ENCODE measurements at places on chromosomes 4 and X.

DNA sequence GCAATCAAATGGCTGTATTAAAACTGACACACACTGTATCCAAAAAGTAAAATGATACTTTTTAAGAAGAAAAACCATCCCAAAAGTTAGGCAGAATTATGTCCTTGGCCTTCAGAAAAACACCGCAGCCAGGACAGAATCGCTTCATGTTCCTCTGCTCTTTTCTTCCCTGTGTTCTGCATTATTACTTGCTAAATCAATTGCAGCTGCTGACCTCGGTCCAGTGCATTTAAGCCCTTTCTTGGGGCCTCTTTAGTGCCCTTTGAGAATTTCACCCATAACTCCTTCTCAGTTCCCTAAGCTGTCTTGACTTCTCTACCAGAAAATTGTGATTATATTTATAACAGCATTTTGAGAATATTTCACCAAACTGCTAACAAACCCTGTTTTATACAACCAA is 696.9 kb downstream of the PCDH7 start:
- no peak for DNase-seq

- no peak for DNase-seq
These were observed 362.1 kb downstream of the UNC5C start for GRCh38 chr4:95186666-95187065.

DNA sequence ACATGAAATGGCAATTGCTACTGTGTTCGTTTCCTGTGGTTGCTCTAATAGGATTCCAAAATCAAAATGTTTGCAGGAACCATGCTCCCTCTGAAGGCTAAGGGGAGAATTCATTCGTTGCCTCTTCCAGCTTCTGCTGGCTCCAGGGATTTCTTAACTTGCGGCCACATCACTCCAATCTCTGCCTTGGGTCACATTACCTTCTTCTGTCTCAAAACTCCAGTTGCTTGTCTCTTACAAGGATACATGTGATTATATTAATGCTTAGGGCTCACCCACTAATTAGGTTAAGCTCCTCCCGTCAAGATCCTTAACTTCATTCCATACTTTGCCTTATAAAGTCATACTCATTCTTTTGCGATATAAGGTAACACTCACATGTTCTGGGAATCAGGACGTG is 208.4 kb downstream of the RBM46 start:
- DNase-seq, result no peak

DNA sequence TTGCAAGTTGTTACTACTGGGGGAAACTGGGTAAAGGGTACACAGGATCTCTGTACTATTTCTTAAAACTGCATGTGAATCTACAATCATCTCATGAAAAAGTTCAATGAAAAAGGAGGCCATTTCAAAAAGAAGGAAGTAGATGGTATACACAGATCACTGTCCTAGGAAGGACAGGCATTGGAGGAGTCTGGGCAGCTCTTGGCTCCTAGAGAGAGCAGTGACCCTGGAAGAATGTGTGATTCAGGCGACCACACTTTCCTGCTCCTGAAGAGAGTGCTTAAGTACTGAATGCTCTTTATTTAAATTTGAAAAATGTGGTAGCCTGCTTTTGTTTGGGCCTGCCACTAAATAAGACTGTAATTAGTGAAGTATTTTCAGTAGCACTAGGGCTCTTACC is 318.1 kb upstream of the CASK start:
- no peak for DNase-seq

DNA sequence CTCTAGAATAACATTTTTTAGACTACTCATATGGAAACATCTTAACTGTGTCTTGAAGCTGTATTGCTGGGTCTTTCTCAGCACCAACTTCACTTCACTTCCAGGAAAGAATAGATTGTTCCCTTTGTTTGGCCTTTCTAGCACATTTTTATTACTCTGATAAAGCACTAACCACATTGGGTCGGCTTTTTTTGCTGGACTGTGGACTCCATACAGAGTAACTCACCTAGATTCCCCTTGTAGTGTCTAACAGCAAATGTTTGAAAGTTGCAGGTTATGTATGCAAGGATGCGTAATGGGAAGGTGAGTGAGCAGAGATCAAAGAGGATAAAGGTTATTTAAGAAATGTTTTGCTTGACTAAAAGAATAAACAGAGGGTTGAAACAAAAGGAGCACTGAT is 101.2 kb downstream of the MMRN1 start:
- no peak for DNase-seq

GRCh38 chrX:112851806-112852205 is 11.2 kb upstream of the AMOT start:
- no peak for DNase-seq

GRCh38 chr4:168587411-168588125 is 90.7 kb downstream of the PALLD start:
- DNase-seq, result no peak

- DNase-seq, result no peak
These were observed 135.6 kb downstream of the TMEM164 start for GRCh38 chrX:110138557-110138956.

DNA sequence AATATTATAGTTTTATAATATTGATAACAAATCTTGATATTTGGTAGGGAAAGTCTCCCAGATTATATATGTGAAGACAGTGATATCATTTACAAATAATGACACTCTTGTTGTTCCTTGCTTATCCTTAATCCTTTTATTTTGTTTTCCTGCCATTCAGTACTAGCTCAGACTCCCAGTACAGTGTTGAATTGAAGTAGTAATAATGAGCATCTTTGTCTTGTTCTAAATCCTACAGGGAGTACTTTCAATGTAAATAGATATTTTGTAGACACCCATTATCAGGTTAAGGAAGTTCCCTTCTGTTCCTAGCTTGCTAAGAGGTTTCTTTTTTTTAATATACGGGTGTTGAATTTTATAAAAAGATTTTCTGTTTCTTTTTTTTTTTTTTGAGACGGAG is 33.0 kb downstream of the WWC2 start:
- no peak for DNase-seq

- DNase-seq, result no peak
These were observed 259.1 kb upstream of the CPEB2 start for GRCh38 chr4:14743172-14743571.

- DNase-seq, result no peak
These were observed 61.3 kb downstream of the SPATA18 start for GRCh38 chr4:52112411-52112810.

DNA sequence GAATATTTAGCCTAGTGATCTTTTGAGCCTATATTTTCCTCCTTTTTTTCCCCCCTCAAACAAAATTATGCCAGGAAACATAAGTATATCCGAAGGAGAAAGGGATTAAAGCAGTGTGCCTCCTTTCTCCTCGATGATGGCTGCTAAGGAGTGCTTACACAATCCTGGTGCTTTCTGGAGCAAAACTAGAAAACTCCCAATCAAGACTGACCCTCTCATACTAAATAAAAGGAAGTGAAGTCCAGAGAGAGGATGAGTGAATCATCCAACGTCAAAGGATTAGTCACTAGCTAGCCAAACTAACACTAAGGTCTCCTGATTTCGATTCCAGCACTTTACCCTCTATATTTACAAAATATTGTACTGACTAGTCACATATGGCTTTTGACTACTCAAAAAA is 146.8 kb downstream of the PPP3CA start:
- DNase-seq, result no peak

DNA sequence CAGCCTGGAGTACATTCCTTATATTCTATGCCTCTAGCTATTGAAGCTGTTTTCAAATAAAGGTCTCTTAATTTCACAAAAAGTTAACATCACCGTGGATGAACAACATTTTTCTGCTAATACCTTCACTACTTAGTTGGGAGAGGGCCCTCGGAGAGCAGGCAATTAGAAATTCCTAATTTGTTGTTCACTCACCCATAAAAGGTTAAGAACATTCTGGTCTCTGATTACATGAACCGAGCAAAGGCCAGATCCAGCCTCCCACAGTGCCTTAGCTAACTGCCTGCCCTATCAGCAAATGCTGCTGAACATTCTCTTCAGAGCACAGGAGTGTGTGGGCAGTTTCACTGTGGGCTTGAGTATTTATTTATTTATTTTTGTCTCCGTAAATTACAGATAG is 36.0 kb upstream of the TTC29 start:
- DNase-seq, result peak; percentile 31

- no peak for DNase-seq
These were observed 212.8 kb upstream of the PACRGL start for GRCh38 chr4:20487446-20487845.

- no peak for DNase-seq
These were observed 66.6 kb downstream of the METTL14 start for GRCh38 chr4:118751629-118752323.

DNA sequence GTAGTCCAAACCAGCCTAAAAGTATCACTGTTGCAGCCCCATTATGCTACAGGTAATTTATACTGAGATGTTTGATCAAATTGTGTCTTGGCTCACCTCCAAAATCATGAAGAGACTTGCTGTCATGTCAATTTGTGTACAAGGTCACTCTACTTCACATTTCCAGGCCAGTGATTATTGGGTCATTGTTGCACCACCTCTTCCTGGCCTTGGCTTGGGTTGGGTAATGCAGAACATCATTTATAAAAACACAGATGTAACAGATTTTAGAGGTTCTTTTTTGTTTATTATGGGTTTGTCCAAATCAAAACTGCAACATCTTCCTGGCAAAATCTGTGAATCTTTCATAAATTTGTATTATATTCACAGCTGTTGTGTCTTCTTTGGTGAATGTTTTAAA is 459.5 kb downstream of the ANKRD50 start:
- DNase-seq, result no peak

DNA sequence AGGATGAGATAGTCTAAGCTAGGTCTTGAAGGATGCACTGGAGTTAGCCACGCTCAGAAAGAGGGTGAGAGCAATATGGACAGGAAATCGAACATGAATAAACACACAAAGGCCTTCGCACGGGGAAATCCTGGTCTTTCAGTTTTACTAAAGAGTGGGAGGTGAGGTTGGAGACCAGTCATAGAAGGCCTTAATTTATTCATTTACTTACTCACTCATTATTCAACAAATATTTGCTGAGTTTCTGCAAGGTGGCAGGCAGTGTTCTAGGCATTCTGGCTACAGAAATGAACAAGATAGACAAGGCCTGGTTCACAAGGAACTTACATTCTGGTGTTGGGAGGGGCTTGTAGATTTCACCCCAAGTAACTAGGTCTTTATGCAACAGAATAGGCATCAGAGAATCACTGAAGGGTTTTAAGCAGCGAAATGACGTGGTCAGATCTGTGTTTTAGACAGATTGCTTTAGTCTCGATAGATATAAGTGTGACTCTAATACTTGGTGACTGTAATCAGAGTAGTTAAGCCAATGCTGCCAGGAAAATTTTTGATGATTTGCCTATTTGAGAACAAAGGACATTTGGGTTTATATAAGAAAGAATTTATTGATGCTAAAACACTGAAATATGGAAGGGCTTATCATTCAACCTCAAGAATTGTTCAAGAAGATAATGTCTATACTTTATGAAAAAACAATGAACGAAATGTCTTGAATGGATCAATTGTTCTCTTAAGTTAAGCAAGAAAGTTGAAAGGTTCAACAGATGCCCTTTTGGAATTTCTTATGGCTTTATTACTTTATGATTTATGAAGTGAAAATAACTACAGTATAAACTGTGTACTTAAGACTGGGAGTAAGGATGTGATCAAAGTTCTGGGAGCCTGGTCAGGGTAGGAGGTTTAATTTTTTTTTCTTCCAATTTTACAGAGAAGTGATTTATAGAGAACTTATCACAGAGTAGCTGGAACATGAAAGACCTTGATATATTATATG is 184.4 kb upstream of the CASK start:
- no peak for DNase-seq

DNA sequence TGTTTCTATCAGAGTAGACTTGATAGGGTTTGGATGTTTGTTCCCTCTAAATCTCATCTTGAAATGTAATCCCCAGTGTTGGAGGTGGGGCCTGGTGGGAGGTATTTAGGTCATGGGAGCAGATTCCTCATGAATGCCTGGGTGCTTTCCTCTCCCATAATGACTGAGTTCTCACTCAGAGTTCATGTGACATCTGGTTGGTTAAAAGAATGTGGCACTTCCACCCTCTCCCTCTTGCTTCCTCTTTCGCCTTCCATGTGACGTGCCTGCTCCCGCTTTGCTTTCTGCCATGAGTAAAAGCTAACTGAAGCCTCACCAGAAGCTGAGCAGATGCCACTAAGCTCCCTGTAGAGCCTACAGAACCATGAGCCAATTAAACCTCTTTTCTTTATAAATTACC is 47.3 kb upstream of the SRPX start:
- DNase-seq, result no peak

DNA sequence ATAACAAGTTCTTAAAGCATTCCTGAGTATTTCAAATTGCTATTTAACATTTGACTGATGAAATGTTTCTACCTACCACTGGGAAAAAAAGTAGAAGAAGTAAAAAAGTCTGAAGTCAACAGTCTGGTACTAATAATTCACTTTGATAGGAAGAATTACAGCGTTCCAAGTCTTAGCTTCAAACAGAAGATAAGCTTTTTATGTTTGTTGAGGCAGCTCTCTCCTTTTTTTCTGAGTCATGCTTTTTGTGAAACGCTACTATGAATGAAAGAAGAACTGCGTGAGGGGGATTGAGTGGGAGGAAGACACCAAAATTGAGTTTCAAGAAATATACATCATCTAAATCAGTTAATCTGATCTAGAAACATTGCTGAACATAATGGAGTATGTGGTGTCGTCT is 13.0 kb upstream of the KDR start:
- DNase-seq, result no peak

- DNase-seq, result no peak
These were observed 18.9 kb upstream of the MSMO1 start for GRCh38 chr4:165308606-165309005.

GRCh38 chr4:113288696-113289095 is 239.2 kb downstream of the ANK2 start:
- no peak for DNase-seq

GRCh38 chrX:140715787-140716186 is 6.2 kb downstream of the LINC00632 start:
- DNase-seq, result no peak

- no peak for DNase-seq
These were observed 29.7 kb downstream of the NEK1 start for GRCh38 chr4:169582706-169583105.

- peak; percentile 3 for DNase-seq
These were observed 999 bp upstream of the CTBP1 start for GRCh38 chr4:1249731-1250526.

- DNase-seq, result no peak
These were observed 246.0 kb upstream of the HHIP start for GRCh38 chr4:144399927-144400326.

DNA sequence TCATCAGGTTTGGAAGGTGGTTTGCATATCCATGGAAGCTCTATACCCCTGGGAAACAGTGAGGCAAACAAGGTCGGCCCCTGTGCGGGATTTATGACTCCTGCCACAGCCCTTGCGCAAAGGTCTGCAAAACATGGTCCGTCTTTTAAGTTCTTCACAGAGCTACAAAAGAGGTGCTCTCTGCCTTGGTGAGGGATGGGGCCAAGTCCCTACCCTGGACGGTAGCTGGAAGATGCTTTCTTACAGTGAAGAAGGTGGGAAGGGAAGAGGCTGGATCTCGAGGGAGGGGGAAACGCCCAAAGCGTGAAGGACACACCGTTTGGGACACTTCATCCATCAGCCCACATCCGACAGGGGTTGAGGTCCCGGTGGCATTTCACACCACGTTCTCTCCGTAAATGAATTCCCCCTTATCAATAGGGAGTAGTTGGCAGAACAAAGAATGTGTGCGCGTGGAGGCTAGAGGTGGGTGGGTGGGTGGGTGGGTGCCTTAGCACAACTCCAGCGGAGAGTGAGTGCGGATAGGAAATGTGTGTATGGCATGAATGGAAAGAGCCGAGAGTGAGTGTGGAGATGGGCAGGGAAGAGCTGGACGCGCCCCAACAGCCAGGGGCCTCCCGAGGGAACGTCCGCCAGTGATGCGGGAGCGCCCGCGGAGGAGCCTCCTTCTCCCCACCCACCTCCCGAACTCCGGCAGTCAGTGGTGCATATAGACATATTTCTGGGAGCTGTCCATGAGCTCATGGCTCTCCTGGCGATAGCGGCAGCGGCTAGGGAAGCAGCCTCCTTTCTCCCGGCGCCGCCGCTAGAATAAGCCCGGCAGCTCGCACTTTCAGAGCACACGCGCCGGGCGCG is 68.3 kb downstream of the LARP7 start:
- DNase-seq, result peak; percentile 48

Measured in HEK293T (cell line).